T-helper 2 cell (primary cell): ENCODE measurements at places on chromosomes 1 and 21.
A peak's percentile ranks its signal among the peaks of the same experiment; 100 is the strongest.

DNA sequence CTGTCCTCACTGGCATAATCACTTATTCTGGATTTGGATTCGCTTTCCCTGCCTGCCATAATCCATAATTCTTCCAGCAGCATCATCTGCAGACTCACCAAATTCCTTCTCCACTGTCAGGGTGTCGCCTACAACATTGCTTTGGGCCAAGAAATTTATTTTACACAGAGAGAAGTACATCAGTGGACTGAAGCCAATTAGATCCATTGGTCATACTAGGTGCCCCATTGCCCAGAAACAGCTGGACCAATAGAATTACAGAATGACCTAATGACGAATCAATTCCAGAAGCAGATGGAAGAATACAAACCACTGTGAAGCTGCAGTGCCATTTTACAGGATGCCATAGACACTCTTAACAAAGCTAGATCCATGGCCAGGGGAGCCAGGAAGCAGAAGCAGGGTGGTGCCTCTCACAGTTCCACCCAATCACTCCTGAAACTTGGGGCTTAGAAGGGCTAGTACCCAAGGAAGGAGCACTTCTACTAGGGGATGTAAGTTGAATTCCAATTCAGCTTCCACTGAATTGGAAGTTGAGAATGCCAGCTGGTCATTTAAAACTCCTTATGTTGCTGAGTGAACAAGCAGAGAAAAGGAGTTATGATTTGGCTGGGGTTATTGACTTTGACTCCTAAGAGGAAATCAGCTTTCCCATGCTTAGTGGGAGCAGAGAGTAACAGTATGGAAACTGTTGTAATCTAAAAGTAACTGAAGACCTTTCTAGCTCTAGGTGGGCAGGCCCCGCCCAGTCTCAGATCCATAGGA is 44.0 kb downstream of the EDN2 start:
- DNase-seq, result no peak

DNA sequence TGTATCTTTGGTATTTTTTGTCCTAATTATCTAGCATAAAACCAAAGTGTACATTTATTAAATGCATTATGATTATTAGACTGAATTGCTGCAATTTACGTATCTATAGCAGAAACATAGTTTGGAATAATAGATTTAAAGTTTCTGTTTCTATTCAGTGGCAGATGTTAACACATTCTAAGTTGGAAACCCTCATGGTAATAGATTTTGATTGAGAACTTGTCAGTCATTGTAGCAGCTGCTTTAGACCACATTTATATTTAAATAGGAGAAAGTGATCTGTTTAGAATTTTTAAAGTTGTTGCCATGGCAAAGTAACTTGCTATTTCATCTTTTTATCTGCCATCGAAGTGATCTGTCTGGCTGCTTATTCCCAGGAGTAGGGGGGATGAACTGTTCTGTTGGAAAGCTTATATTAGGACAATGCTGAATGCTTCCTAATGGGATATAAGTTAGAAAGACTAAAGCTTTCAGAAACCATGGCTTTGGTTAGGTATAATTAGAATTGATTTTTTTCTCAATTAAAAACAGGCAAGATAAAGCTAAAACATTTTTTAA is 61.6 kb downstream of the HS2ST1 start:
- DNase-seq, result no peak

DNA sequence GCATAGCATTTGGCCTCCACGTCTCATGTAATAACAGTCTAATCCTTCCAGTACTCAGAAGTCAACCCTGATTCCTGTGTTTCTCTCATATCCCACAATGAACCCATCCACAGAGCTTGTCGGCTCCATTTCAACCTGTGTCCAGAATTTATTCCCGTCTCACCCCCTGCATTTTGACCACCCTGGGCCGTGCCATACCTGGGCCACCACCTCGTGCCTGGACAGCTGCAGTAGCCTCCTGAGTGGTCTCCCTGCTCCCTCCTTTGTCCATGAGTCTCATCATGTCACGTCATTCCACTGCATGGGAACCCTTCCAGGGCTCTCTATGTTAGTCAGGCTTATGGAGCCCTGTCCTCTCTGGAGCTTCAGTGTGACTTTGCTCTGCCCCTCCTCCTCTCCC is 670.6 kb downstream of the PTPRU start:
- no peak for DNase-seq

DNA sequence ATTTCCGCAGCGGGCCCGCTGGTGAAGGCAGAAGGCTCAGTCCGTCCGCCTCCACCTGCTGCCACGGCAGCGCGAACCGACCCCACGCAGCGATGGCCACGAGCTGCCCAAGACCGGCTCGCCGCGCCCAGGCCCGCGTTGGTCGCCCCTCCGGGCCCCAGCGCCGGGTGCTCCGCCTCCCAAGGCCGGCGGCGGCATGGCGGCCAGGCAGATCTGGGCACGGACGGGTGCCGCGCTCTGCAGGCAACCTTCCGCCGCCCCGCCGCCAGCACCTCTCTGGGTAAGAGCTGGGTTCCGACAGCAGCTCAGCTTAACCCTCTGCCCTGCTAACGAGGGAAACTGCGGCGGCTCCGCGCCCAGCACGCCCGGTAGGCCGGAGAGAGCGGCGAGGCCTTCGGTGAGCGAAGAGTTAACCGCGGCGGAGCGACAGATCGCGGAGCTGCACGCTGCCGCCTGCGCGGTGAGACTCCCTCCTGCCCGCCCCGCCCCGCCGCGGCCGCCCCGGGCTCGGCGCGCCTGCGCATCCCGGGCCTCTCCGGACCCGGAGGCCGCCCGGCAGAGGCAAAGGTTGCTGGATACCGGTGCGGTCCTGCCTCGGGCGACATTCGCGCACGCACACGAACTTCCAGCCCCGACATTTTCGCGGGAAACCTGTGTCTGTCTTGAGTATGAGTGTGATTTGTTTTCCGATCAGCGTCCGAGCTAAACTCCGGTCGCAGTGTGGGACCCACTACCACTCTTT is at the start of gene C1orf53:
Gene C1orf53 (plus strand): TSS at position 177 of the 742 bp plus-strand sequence. CDS start 20 bp downstream, at position 197.
- peak; percentile 91 for DNase-seq

GRCh38 chr1:114369930-114370329 is 141.1 kb downstream of the TRIM33 start:
- no peak for DNase-seq

GRCh38 chr1:236975461-236975860 is 28.8 kb downstream of the MT1HL1 start:
- no peak for DNase-seq

DNA sequence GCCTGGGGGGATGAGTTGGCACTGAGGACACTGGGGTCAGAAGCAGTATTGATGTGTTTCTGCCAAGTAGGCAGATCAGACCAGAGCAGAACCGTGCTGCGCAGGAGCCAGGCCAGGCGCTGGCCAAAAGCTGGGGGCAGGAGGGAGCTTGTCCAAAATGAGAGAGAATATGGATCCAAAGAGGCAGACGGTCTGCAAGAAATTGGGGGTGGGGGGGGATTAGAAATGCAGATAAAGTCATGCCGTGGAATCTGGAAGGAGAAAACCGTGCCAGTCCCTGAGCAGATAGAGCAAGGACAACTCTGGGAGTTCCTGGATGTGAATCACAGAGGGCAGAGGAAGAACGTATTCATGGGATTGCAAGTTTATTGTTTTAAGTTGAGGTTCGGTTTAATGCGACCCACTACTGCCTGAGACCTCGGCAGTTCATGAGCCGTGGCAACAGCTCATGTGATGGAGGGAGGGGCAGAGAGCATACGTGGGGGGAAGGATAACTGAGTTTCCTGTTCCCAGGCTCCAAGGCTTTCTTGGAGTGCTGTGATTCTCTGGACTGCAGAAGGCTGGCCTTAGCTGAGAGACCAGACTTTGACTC is 224.0 kb downstream of the FGGY start:
- no peak for DNase-seq

GRCh38 chr1:9294405-9294773 is 1.7 kb downstream of the SPSB1 start:
- DNase-seq, result no peak

GRCh38 chr1:207993477-207994445 is 82.8 kb upstream of the CD34 start:
- no peak for DNase-seq

DNA sequence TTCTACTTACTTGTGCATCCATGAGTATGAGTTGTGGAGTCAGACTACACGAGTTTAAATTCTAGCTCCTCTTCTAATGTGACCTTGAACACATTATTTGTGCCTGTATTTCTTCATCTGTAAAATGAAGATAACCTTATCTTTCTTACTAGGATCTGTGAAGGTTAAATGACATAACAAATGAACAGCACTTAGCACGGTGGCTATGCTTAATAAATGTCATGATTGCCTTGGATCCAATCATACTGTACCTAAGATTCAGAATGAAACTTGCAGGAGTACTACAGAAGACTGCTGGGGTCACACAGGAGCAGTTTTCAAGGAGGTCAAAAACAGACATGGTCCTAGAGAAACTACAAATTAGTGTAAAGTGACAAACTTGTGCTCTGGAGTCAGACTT is 22.2 kb upstream of the ALG14 start:
- no peak for DNase-seq

GRCh38 chr1:44076066-44076465 is 42.6 kb upstream of the KLF17 start:
- no peak for DNase-seq

GRCh38 chr21:42820616-42821465 is 58.5 kb downstream of the WDR4 start:
- no peak for DNase-seq

DNA sequence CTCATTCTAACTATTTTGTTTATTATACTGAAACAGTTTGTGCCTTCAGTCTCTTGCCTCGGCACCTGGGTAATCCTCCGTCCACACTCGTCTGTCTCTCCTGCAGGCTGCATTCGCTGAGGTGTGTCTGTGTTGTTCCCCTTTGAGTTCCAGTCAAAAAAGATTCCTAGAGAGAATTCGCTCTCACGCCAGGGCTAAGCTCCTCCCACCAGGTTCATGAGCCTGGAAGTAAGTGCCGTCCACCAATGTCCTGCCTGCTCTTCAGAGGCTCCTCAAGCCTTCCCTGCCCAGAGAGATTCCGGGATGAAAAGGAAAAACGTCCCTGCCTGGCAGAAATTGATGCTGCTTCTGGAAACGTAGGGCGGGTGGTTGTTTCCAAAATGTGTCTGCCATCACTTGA is 12.9 kb downstream of the KIAA2013 start:
- no peak for DNase-seq
